ENCODE measurements at places on chromosomes 3 and 15.

- no peak for DNase-seq
Measured at GRCh38 chr15:80072285-80072994, 13.0 kb downstream of the ZFAND6 start.

DNA sequence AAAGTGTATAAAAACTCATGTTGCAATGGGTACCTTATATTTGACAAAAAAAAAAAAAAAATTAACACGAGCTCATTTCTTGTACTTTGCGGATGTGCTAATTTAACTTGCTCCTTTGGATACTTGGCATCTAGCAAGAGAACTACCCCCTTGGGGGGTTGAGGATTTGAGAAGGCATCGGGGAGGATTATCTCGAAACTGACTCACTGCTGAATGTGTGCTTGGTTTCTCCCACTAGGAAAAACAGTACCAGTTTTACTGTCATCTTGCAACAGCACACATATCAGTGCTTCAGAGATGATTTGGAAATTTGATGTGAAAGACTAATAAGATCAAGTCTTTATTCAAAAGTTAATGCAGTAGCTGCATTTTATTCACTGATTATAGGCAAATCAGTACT is 891 bp downstream of the EXOG start:
- no peak for DNase-seq

DNA sequence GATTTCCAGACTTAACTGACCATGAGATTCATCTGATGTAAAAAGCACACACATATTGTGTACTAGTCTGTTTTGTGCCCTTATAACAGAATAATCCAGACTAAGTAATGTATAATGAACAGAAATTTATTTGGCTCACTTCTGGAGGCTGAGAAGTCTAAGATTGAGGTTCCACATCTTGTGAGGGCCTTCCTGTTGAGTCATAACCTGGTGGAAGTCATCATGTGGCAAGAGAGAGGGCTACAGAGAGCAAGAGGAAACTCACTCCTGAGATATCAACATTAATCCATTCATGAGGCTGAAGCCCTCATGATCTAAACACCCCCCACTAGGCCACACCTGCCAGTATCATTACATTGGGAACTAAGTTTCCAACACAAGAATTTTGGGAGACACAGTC is 977.6 kb downstream of the MCTP2 start:
- no peak for DNase-seq

GRCh38 chr3:107710851-107711250 is 188.1 kb downstream of the BBX start:
- DNase-seq = no peak

GRCh38 chr3:49351521-49352011 is 6.6 kb downstream of the GPX1 start:
- DNase-seq = no peak

DNA sequence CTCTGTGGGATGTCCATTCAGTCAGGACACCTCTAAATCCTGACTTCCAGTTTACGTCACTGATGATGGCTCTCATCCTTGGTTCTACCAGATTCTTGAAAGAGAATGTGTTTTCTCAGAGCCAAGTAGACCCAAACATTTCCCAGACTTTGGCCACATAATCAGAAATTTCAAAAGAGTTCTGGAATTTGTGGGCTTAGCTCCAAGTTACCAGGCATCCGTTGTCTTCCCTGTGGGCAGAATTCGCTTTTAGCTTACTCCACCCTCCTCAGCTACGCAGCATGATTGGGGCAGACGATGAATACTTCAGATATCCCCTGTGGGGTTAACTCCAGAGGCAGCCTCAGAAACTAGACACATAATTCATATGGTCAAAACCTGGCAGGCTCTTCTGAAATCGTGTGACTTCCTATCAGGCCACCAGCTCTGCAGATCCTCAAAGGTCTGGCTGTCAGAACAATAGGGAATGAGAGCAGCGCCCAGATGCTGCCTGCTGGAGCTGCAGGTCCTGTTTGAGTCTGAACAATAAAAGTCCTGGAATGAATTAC is 30.6 kb downstream of the CRTC3 start:
- DNase-seq = no peak

GRCh38 chr15:39471785-39472574 is 108.9 kb upstream of the THBS1 start:
- no peak for DNase-seq

DNA sequence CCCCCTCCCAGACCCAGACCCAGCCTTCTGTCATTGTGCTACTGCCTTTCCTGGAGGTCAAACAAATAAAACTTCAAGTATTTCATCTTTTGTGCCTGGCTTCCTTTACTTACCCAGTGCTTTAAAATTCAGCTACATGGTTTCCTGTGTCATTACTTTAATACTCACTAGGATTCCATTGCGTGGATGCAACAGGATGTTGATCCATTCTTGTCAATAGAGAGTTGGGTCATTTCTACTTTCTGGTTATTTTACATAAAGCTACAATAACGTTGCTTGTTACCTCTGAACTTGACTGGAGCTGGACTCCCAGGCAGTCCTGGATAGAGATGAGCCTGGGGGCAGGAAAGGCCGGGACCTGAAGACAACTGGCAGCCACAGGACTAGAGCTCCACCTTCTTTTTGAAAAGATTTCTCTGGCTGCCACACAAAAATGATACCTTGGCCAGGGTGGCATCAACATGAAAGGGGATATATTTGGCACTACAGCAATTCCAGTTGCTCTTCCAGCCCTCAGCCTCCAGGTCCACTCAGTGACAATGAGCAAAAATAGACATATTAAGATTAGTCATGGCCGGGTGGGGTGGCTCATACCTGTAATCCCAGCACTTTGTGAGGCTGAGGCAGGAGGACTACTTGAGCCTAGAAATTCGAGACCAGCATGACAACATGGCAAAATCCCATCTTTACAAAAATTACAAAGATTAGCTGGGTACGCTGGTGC is 23.3 kb upstream of the HEG1 start:
- no peak for DNase-seq

GRCh38 chr3:124636863-124637296 is 93.4 kb upstream of the UMPS start:
- no peak for DNase-seq

- peak; percentile 6 for DNase-seq
Measured at GRCh38 chr3:98657457-98657856, 64.0 kb upstream of the CPOX start.

DNA sequence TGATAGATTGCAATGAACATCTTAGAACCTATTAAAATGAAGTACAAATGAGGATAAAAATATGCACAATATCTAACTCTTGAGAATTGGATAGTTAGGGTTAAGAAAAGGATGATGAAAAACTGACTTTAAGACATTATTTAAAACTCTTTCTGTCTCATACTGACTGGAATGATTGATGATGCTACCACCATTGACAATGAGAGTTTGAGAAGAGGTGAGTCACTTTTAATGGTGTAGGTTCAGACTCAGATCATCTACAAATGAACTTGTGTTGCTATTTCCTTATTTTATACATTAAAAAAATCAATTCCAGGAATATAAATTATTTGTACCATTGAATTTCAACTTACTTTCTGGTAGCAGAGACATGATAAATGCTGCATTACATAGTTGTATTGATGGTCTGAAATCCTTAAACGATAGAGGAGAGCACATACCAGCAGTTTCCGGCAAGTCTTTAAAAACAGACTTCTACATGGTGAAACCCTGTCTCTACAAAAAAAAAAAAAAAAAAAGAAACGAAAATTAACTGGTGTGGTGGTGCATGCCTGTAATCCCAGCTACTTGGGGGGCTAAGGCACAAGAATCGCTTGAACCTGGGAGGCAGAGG is 409.0 kb downstream of the OTOL1 start:
- no peak for DNase-seq

DNA sequence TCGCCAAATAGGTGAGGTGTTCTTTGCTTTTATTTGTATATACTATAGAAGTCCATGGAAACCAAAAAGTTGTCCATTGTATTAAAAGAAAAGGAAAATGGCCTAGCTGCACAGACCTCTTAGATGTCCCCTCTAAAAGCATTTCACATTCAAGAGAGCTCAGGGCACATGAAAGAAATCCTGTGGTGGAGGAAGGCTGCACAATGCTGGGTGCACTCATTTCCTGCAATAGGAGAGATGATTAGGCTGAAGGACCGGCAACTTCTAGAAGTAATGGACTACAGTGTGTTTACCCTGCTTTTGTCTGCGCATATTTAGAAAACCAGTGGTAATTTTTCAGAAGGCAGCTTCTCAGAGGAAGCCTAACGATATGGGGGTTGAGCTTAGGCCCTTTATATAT is 25.4 kb downstream of the PPM1L start:
- no peak for DNase-seq

DNA sequence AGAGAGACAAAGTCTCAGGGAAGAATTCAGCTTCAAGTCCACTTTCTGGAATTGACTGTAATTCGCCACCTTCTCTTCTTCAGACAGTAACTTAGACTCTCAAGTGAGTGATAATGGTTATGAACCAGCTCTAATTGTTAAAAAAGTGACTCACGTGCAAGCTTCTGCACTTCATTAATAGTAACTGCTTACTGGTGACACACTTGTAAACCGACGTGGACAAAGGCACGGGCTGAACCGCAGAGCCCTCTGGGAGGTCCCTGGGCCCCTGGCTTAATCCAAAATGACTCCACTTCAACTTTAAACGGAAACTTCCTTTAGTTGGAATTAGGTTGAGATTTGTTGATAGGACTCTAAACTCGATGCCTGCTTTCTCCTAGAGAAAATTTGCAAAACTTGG is 17.0 kb downstream of the MUC4 start:
- DNase-seq = no peak

DNA sequence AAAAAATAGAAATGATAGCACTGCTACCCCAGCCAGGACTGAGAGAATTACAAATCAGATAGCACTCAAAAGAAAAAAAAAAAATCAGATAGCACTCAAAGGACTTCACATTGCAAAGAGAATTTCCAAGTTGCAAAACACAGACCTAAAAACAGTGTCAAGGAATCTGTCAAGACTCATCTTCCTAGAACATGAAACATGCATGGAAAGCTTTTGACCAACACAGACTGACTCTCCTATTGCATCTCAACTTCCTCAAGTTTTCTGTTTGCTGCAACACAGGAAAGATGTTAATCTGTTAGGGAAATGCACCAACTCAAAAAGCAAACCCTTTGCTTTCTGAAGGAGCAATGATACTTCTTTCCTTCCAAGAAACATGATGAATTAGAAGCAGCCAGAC is 42.3 kb downstream of the RAB27A start:
- DNase-seq = no peak

- no peak for DNase-seq
Measured at GRCh38 chr3:66082679-66083078, 44.0 kb upstream of the MAGI1 start.

- DNase-seq = no peak
Measured at GRCh38 chr3:16865335-16865734, 19.4 kb upstream of the PLCL2 start.

- DNase-seq = no peak
Measured at GRCh38 chr3:101131767-101132166, 138.5 kb upstream of the ABI3BP start.

- DNase-seq = no peak
Measured at GRCh38 chr3:6644070-6644929, 216.6 kb upstream of the GRM7 start.

DNA sequence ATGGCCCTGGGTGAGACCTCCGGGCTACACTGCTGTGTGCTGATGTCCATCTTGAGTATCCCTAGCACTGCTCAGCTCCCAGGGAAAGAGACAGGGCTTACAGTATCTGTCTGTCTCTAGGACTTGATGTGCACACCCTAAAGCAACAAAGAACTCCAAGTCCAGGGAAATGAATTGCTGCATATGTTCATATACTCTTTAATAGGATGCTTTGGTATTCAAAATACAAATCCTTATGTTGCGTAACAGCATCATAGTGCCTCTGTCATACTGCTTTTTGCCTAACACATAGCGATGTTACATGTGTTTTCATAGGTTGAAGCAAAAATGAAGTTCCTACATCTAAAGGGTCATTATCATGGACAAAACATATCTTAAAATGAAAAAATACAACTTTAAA is 299.9 kb downstream of the SLC9A9 start:
- DNase-seq = no peak

GRCh38 chr3:166955201-166955939 is 424.7 kb downstream of the ZBBX start:
- DNase-seq = no peak

DNA sequence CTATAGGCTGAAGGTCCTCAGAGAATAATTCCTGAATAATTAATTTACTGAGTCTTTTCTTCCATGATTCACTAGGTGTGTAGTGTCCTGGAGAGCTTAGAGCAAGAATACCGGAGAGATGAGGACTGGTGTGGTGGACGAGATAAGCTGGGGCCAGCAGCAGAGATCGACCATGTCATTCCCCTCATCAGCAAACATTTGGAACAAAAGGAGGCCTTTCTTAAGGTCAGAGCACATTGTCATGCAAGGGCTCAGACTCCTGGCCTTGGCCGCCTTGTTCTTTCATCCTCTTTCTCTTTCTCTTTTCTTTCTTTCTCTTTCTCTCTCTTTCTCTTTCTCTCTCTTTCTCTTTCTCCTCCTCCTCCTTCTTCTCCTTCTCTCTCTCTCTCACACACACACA is 291.4 kb upstream of the UMPS start:
- DNase-seq = no peak

GRCh38 chr3:134078169-134078831 is 48.6 kb upstream of the SLCO2A1 start:
- no peak for DNase-seq

- no peak for DNase-seq
Measured at GRCh38 chr15:32899126-32899596, 181.4 kb downstream of the GREM1 start.

DNA sequence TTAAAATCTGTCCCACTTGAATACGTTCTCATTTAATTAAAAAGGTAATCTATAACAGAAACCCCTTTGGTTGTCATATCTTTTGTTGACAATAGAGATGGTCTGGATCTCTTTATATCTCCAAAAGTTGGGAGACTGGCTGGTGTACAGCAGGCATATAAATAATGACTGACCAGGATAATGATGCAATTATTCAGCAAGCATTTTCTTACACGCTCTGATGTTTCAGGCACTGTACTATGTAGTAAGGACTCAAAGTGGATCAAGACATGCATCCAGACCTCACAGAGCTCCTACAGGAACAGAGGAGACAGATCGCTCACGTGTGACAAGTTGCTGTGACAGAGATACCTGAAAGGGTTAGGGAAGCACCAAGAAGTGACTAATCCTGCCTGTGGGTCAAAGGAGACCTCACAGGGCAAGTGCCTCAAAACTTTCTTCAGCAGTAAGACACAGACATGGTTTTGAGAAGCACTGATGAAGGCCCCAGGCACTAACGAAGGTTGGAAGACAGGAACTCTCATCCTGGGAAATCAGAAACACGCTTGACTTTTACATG is 25.7 kb downstream of the VPS39 start:
- DNase-seq = no peak

GRCh38 chr3:77256584-77257503 is 216.9 kb downstream of the ROBO2 start:
- DNase-seq = no peak

- no peak for DNase-seq
Measured at GRCh38 chr15:54091651-54092050, 113.4 kb downstream of the UNC13C start.

GRCh38 chr15:60795471-60795870 is 316.5 kb upstream of the ICE2 start:
- DNase-seq = no peak

DNA sequence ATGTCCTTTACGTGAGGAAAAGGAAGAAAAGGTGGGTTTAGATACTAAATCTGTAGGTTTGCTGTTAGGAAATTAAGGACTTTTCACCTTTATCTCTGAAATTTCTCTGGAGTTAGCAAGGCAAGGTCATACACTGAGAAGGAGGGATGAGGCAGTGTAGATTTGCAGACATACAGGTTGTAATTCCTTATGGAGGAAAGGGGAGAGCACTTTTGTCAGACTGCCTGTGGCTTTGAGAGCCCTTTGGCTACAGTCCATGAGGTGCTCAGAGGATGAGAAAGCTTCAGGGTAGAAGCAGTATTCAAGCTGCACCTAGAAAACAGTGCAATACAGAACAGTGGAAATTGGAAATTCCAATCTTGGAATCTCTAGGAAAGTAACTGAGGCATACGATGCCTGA is 8.3 kb downstream of the RPL14 start:
- DNase-seq = no peak
